ENCODE measurements at places on chromosomes 7 and 10.

GRCh38 chr10:28794986-28795385, 117.7 kb downstream of the BAMBI start:
- DNase-seq: no peak

DNA sequence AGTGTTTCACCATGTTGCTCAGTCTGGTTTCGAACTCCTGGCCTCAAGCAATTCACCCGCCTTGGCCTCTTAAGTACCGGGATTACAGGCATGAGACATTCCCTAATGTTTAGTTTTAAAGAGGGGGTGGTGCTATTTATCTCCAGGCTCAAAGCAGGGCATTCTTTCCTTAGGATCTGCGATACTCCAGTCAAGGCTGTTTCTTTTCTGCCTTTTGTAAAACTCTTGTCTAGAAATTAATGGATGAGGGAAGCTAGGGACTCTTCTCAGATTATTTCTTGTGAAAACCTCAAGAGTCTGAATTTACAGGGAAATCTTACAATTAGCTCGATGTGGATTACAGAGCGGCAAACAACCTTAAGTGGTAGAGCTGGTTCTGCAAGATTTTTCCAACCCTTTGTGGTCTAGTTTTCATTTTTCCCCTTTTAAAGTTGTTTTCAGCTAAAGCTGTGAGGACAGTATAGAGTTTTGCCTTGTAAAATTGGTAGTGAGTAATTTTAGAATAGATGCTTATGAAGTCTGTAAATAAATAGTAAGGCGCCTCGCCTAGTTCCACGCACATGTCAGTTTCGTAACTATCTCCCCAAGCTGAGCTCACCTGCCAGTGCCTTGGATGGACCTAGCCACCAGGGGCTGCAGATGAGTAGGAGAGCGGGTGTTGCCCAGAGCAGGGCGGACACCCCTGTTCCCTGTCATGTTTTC, 53.1 kb downstream of the CUX1 start:
- DNase-seq: no peak

GRCh38 chr7:74173074-74173473, 1.1 kb upstream of the EIF4H start:
- DNase-seq: no peak

DNA sequence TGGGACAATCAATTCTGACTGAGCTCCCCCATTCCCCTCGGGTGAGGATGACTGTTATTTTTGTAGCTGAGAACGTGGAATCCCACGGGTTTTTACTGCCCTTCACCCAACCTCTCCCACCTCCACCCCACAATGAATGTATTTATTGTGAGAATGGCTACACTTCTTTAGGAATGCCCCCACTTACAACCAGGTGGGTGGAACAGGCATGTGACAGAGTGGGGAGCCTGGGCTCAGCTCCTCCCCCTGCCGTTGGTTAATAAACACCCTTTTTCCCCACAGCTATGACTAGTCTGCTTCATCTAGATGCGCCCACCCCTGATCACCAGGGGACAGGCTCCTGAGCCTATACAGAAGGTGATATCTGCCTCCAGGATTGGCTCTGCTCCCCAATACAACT, 2.0 kb downstream of the MRPL43 start:
- DNase-seq: no peak

GRCh38 chr7:139457153-139457946, 26.1 kb downstream of the KLRG2 start:
- DNase-seq: no peak

- no peak for DNase-seq
These were observed 411.5 kb downstream of the SFMBT2 start for GRCh38 chr10:6999232-6999925.

- no peak for DNase-seq
These were observed 39.3 kb downstream of the SEPTIN7 start for GRCh38 chr7:35839860-35840854.

DNA sequence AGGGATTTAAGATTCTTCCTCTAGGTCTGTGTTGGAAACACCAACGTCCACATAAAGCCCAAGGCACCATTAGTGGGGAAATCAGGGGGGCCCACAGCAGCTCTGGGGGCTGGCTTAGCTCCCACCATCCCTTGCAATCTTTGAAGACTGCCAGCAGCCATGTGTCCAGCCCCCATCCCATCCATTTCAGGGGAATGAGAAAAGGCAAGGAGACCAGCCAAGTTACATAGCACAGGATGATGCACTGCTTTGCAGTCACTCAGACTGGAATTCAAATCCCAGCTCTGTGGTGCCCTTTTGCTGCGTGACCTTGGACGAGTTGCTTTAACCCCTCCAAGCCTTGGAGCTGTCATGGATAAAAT, 108.9 kb upstream of the ZMIZ1 start:
- no peak for DNase-seq

DNA sequence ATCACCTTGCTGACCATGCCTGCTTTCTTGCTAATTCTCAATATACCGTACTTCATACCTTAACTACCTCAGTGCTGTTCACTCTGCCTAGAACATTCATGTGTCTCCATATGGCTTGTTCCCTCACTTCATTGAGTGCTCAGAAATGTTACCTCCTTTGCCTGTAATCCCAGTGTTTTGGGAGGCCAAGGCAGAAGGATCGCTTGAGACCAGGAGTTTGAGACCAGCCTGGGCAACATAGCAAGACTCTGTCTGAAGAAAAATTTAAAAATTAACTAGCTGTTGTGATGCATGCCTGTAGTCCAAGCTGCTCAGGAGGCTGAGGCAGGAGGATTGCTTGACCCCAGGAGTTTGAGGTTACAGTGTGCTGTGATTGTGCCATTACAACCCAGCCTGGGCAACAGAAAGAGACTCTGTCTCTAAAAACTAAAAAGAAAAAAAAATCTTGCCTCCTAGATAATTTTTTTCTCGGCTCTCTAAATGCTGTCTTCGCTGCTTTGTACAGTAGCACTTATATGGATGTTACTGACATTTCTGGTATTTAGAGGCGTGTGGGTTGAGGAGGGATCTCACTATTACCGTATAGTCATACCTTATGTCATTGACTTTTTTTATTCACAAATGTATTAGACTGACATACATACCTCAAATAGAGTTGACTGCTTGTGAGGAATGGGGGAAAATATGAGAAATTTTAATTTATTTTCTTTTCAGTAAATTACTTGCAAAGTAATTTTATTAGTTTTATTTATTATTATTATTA, 63.7 kb downstream of the LCOR start:
- DNase-seq: no peak

DNA sequence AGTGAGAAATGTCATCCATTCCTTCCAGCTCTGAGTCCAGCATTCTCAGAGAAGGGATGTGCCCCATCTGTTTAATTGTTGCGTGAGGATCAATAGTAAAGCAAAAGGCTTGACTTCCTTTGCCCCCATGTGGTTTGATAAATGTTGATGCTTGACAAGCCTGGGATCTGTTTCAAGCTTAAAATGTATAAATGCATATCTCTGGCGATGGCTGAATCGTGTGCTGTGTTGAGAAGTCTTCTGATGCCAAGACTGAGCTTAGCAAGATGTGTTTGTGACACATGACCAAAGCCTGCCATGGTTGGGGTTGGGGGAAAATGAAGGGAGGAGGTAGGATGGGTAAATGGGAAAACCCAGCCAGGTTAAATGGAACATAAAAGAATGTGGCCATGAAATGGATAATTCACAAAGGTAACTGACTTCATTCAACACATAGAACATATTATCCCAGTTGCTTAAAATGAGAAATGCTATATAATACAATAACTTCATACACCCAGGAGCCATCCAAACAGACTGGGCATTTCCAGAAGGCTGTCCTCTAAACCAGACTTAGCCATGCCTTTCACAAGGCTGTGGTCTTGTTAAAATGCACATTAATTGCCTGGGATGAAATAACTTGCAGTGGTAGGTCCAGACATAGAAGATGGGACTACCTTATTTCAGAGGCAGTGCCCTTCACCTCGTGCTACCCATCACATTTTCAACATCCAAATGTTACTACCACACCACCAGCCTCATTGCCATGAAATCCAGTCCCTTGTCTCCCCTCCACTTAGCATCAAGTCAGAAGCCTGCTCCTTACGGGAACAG, 147.3 kb upstream of the PDE1C start:
- no peak for DNase-seq

DNA sequence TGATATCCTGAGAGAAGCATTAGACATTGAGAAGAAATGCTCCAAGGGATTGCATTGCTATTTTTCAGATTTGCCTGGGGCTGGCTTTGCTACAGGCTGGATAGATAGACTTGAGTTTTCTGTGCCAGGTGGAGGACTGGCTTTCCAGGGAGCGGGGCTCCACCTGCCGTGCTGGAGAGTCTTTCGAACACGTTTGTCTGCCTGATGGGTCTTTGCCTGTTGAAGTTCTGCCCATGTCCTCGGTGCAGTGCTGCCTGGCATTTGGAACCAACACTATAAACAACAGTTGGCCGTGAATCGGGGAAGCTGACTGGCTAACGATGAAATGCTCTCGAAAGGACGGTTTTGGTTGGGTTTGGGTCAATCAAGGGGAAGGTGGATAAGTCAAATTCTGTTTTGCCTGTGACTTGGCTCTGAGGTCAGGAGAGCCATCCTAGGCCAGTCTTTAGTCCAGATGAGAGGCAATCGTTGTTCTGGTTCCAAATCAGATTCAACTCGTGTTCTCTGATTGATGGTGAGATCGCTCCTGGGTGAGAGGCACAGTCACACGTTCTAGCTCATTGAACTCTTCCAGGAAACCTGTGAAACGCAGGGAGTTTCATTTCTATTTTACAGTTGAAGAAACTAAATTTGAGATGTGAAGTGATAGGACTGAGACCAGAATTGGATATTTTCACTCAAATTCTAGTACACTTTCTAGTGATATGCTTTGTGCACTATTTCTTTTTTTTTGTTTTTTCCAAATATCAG, 599.0 kb downstream of the TYW1 start:
- DNase-seq: no peak

- DNase-seq: no peak
These were observed 650.9 kb upstream of the ANKRD30A start for GRCh38 chr10:36474456-36474855.

DNA sequence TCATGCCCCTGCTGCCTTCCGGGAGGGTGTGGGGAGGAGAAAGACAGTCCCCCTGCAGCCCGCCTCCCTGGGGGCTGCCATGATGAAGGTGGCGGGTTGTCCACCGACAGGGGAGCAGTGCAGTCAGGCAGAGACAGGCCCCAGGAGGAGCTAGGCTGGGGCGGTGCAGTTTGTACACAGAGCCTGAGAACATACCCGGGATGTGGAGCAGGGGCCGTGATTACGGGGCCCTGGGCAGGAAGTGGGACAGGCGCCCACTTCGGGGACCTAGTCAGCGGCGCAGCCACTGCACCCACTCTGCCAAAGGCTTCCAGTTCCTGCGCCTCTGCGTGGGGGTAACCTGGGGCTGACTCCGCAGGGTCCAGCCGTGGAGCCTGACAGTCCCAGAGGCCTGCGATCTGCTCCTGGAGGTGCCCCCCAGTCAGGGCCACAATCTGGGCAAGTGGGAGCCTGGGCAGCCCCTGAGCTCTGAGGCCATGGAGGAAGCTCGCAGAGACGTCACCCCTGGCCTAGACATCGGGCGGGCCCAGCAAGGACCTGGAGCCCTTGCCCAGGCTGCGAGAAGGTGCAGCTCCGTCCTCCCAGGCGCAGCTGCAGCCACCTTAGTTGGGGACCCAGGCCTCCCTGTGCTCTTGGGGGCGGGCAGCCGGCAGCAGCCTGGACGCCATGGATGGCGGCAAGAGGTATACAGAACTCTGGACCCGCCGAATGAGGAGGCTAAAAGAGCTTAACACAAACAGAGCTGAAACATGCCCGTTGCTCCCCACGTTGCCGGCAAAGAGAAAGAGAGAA, 1356.8 kb downstream of the XPNPEP1 start:
- no peak for DNase-seq

DNA sequence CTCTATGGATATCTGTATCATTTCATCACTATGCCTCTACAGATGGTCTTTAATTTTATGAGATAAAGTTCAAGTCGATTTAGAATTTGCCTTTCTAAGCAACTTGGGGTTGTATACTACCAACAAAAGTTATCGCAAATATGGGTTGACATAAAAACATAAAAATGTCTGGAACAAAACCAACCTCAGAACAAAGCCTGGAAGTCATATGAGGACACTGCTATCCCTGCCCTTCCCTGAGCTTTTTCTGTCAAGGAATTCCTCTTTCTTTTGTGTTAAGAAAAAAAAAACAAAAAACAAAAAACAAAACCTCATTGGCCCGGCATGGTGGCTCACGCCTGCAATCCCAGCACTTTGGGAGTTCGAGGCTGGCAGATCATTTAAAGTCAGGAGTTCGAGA, 319.3 kb downstream of the CAMK1D start:
- no peak for DNase-seq

DNA sequence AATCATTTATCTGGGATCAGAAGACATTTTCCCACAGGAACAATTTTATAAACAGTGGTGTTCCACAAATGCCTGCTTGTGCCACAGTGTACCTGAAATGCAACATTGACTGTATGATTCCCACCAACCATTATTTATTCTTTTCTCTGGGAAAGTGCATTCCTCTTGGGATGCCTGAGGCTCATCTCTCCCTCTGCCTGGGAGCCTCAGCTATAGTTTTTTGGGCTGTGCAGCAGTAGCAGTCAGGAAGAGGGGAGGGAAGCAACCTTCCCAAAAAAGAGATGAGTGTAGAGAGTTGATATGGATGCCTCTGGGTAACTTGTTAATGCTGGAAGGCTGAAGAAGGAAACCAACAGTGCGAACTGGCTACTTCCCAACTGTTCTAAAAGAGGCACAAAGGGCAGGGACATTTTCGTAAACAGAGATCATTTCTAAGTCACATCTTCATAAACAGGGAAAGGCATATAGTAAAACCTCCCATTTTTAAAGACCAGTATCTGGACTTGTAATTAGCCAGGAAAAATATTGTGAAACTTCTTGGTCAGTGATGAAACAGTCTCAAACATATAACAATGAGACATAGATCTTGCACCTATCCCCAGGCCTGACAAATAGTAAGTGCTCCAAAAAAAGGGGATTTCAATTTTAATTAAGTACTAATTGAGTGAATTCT, 1.4 kb upstream of the CALD1 start:
- DNase-seq: no peak

- no peak for DNase-seq
These were observed 15.8 kb upstream of the CAMK1D start for GRCh38 chr10:12333380-12334185.
